ENCODE measurements at places on chromosomes 1 and 21.

GRCh38 chr1:230752407-230752806 is 5.2 kb downstream of the CAPN9 start:
- DNase-seq, result no peak

GRCh38 chr1:200857804-200858203 is 15.0 kb upstream of the GPR25 start:
- no peak for DNase-seq

DNA sequence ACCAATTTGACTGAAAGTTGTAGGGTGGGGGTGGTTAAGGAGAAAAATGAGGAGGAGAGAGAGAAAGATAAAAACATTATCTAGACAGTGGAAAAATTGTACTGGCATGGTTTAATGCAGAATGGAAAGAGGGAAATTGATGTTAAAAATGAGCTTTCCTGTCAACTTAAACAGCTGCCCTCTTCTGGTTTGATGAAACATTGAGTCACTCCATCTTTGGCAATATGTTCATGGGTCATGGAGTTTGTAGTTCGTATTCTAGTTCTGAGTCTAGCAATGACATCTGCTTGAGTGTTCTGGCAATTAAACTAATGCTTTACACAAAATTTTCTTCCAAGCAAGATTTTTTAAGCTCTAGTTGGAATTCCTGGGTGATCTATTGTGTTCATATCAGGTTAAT is 9.6 kb downstream of the ZNF648 start:
- DNase-seq, result no peak

GRCh38 chr1:20429296-20429695 is 56.7 kb downstream of the CAMK2N1 start:
- DNase-seq, result no peak

DNA sequence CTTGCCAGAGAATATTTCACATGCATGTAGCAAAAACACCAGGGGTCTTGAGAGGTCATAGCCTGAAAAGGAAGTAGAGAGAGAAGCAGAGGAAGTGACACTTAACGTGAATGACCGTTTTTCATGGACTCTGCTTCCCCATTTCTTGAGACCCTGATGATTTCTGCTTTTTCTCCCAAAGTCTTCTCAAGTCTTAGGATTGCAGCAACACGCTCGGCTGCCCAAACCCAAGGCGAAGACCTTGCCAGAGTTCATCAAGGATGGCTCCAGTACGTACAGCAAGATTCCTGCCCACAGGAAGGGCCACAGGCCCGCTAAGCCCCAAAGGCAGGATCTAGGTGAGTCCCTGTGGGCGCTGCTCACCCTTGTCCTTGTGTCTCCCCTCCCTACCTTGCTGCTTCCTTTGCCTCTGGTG is 12.8 kb downstream of the THEMIS2 start:
- no peak for DNase-seq

DNA sequence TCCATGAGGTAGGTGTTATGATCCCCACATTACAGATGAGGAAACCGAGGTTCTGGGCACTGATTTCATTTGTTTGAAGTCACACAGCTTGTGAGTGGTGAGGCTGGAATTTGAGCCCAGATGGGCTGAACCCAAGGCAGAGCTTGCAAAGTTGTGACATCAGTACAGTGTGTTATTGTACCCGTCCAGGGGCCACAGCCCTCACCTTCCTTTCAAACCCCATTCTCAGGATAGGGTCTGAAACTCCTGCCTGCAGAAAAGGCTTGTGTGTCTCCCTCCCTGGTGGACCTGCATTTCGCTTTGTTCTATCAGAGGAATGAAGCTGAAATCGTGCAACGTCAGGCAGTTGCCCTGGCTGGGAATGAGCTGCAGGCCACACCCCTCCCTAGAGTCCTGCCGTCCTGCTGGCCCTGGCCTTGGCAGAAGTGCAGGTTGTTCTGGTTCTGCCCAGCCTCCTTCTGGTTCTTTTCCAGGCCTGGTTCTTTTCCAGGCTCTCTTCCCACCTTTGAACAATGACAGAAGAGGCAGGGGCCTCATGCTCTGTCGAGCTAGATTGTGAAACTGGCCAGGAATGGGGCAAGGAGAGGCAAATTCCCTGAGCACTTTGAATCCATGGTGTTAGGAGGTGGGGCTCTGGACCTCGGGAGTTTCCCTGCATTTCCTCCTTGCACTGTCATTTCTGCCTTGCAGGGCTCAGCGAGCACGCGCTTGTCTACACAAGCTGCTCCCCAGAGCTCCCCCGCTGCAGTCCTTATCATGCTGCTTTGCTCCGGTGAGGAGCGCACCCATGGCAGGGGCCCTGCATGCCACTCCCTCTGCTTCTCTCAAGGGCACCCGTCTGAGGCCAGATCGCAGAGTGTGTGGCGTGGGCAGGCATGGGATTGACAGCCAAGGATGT is 8.2 kb upstream of the MYOM3 start:
- DNase-seq, result no peak

- DNase-seq, result no peak
These were observed 2.0 kb downstream of the EDEM3 start for GRCh38 chr1:184752656-184753055.

DNA sequence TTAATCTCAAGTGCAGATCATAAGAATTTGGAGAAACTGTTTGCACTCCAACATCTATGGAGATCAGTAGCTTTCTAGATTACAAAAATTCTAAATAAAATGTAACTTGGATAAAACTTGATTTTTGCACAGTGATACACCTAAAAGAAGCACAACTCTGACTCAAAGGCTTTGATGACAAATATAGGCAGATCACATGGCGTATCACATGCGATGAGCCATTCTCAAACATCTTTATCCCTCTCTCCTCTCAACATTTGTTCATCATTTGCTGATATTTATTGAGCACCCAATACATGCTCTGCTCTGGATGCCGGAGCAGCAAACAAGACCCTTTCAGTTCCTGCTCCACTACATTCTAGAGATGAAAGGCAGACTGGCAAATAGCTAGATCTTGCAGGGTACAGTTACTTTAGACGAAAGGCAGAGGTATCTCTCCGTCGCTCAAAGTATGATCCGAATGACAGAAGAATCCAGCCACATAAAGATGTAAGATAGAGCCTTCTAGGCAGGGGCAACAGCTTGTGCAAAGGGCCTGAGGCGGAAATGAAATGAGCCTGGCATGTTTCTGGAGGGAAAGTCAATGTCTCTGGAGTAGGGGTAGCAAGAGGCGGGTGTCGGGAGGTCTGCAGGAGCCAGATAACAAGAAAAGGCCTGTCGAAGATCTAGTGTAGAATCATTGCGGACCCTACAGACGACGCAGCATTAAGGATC is 145.8 kb upstream of the ERRFI1 start:
- no peak for DNase-seq

DNA sequence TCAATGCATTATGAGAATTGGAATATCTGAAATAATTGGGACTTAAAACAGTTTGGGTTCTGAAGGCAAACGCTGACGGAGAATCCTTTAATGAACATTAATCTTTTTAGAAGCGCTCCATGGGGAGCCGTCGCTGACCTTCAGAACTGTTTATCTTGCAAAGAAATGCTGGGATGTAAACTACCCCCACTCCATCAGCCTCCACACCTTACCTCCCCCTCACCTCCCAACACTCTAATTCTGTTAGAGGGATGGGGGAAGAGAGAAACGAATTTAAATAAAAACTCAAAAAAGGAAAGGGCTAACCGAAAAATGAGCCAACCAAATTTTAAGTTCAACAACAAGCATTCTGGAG is 44.1 kb upstream of the DNAJC6 start:
- DNase-seq, result no peak
